Activated CD4-positive, alpha-beta T cell treated with anti-CD3 and anti-CD28 coated beads for 1 hour (primary cell): ENCODE measurements at places on chromosomes 7 and 10.
A peak's percentile ranks its signal among the peaks of the same experiment; 100 is the strongest.

DNA sequence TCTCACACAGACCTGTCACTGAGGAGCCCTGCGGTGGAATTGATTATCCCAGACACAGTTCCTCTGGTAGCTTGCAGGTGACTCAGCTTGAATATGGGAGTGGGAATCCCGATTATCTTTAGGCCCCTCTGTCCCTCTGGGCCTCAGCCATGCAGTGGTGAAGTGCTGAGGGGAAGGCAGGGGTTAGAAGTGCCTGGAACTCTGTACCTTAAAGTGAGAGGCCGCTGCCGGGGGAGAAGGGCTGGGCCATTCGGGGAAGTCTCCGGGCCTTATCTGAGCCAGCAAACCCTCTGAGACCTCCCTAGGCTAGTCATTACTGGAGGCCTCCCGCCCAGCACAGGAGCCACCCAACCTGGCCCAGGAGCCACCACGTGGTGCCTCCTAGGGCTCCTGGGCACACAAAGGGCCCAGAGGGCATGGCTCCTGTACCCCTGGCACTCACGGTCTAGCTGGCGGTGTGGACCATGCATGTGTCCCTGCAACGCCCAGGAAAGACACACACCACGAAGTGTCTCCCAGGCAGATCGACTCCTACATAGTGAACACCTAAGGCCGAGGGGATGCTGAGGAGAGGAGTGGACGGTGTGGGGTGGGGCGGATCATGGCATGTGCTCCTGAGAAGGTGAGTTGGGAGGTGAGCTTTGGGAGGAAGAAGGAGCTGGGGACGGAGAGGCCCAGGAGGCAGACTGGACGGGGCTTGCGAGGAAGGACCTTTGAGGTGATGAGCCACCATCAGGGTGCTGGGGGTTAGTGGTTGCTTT is 56.2 kb downstream of the HK1 start:
- no peak for DNase-seq

- DNase-seq = no peak
Measured at GRCh38 chr7:40474790-40475680, 340.2 kb downstream of the SUGCT start.

GRCh38 chr10:4088354-4089066 is 303.5 kb upstream of the KLF6 start:
- no peak for DNase-seq

DNA sequence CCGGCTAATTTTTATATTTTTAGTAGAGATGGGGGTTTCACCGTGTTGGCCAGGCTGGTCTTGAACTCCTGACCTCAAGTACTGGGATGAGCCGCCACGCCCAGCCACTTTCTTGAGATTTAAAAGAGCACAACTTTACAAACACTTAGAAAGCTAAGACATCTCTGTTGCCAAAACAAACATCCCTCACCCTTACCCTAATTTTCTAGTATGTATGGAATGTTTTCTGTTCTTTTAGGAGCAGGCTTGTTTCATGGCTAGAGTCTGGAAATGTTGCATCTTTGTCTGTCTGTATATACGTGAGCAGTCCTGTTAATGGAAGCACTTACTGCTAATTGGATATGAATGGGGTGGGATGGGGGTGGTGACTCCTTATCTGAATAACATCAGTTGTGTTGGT is 2.9 kb downstream of the OLAH start:
- DNase-seq = no peak

GRCh38 chr10:119595134-119595675 is 1.6 kb downstream of the TIAL1 start:
- no peak for DNase-seq

GRCh38 chr7:116785843-116786242 is 76.5 kb upstream of the CAPZA2 start:
- no peak for DNase-seq

GRCh38 chr10:86446440-86446839 is 75.2 kb downstream of the WAPL start:
- no peak for DNase-seq

DNA sequence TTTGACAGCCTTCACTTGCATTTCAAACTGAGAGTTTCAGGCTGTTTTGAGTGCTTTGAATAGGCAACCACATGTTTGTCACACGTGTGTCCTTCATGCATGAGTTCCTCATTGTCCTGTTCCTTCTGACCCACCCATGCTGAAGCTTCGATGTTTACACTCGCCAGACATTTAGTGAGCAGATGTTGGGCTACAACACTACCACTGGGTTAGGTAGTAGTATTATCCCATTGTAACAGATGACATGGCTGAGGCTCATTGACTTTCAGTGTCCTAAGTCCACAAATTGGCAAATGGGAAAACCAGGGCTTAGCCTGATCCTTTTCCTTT is 456.1 kb downstream of the PHTF2 start:
- DNase-seq = no peak

DNA sequence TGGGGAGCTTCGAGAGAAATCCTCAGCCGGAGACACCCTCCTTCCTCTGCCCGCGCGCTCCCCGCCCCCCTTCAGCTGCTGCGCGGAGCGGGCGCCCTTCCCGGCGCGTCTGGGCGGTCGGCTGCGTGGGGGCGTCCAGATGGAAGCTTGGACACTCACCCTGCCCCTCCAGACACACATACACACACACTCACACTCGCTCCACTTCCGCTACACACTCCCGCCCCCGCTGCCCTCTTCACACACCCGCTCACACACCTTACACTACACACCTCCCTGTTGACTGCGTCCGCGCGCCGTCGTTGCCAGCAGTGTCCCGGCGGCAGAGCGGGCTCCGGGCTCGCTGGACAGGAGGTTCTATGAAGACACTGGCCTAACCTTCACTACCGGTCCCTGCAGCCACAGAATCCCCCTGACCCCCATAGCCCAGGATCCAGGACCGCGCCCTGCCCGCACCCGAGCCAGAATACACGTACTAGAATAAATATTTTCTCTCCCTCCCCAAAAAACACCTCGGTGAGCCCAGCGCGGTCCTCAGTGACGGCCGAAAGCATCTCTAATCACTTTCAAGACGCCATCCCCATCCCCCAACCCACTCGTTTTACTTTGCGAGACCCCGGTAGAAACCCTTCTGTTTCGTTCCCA is 1.1 kb upstream of the EGR2 start:
- DNase-seq = peak; percentile 60

DNA sequence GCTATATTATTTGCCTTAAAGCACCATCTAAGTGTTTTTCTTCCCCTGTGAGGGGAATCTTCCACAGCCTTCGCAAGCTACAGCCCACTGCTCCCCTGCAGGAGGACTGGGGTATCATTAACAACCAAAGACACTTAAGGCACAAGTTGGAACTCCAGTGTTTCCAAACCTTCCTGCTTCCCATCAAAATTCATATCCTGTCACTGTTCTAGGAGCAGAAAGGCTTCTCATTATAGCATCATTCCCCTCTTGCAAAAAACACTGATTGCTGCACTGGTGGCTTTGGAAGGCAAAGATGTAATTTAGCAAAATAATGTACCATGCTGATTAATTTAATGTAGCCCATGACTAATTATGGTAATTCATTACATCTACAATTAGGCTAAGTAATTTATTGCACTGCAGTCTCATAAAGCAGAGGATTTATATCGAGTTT is 207.2 kb downstream of the SKAP2 start:
- DNase-seq = no peak

- no peak for DNase-seq
Measured at GRCh38 chr7:36686499-36686898, 37.8 kb downstream of the AOAH start.

DNA sequence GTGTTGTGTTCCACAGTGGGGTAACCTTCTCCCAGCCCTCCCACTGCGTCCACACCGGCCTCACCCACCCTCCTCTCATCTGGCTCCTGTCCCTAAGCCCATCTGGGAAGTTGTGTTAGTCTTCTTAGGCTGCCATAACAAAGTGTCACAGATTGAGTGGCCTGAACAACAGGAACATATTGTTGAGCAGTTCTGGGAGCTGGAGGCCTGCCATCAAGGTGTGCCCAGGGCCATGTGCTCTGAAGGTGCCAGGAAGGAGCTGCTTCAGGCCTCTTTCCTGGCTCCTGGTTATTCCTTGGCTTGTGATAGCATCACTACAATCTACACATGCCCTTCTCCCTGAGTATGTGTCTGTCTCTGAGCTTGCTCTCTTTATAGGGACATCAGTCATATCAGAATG is 327.6 kb upstream of the COBL start:
- no peak for DNase-seq

DNA sequence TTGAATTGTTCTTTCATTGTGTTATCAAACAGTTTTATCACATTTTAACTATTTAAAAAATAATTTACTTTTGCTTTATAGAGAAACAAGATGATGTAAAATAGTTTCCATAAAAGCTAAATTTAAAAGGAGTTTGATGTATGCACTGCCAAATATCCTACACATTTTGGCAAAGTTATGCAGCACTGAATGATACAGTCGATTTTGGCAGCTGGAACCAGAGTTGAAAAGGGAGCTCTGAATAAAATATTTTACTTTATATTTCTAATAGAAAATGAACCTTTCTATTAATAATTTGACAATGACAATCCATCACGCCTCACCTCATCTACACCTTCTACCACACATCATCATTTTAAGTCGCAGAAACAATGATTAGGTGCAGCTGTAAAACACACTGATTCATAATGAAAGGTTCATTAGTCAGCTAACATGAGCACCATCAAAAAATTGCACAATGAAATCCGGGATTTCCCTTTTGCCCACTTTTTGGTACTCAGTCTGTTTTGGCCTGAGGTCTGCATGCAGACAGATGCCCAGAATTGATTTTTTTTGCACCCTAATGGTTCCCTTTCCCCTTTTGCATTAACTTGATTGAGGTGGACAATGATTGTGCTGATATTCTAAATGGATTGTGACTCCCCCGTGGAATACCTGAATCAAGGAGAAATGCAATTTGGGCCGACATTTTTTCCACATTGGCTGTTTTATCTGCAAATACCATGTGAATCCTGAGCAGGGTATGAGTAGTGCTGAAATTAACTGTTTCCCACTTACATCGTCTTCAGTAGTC is 105.8 kb downstream of the THSD7A start:
- DNase-seq = no peak

GRCh38 chr10:74685564-74685963 is 140.8 kb upstream of the KAT6B start:
- no peak for DNase-seq

DNA sequence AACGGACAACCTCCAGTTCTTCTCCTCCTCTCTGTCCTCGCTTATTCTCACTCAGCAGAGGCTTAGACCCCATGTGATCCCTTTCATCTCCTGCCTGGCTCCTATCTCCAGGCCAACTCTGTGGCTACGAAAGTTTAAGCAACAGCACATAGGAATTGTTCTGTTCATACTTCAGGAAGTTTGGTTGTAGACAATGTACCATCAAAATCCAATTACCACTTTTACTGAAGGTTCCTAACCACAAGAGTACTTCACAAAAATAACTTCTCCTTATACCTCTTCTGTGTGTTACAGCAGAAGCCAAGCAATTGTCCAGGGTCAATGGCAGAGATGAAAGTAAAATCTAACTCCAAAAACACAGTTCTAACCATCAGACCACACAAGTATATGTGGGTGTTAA is 80.0 kb downstream of the SLC25A13 start:
- no peak for DNase-seq

GRCh38 chr7:370775-371118 is 80.8 kb downstream of the FOXL3 start:
- no peak for DNase-seq

DNA sequence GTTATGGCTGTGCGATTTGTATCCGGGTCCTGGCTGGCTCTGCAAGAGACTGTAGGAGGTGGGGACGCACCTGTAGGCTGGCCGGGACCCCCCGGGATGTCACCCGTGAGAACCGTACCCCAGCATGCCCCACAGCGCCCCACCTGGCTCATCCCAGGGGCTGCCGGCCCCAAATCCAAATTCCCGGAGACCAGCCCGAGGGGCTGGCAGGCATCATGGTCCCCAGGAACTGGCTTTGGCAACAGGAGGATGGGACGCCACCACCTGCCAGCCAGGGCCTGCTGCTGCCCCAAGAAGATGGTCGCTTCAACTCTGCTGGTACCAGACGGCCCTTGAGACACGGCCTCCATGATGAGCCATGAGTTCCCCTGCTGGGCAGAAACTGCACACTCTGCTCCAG is 239.4 kb downstream of the ELFN1 start:
- DNase-seq = no peak

- DNase-seq = no peak
Measured at GRCh38 chr7:43552122-43552521, 30.8 kb upstream of the STK17A start.

DNA sequence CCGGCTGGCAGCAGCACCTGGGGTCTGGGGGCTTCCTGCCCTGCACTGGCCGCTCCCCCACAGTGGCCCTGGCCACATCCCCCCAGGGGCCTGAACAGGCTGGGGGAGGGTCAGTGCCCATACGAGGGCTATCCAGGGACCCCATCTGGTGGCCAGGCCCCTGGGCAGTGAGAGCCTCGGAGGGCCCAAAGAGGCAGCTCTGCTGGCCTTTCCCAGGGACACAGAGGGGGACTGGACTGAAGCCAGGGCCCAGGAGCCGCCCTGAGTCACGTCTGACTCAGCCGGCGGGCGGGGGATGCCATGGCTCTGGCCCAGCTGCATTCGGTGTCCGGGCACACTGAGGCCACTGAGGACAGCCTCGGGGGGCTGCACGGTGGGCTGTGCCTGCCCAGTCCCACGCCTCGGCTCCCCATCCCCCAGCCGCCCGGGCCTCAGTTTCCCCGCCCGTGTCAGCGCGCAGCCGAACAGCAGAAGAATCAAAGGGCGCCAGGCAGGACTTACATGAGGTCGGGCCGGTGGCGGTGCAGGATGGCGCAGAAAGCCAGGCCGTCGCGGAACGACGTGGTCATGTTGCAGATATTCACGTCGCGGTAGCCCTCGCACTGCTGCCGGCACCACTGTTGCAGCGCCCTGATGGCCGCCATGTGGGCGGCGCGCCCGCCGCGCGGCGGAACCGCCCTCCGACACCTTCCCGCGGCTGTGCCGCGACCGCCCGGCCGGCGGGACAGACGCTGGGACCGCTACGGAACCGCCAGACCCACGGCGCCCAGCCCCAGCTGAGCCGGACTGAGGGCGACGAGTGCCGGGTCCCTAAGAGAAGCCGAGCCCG is at the start of gene MICALL2:
Gene MICALL2, minus strand, starts transcription at position 788 of the 829 bp plus-strand sequence. Its CDS starts 144 bp downstream, at position 644.
- no peak for DNase-seq

- DNase-seq = no peak
Measured at GRCh38 chr10:9898633-9899395, 1118.9 kb upstream of the CELF2 start.

DNA sequence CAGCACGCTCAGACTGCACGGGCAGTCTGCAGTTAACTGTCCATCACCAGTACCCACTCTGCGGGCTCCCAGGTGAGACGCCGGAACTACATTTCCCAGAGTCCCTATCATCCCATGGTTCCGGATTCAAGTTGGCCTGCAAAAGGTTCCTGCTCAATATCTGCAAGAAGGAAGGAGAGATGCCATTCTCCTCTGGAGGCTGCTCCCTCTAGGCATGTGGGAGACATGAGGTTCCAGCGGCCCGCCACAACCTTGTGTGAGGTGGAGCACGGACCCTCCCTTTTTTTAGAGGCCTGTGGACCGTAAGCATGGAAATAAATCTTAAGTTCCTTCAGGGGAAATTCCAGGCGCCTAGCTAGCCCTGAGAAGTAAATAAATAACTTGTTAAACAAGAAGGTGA is 29.7 kb downstream of the NUP42 start:
- DNase-seq = no peak

GRCh38 chr10:100647928-100648327 is 97.5 kb upstream of the PAX2 start:
- DNase-seq = no peak
